ENCODE measurements at places on chromosomes 11 and 22.

DNA sequence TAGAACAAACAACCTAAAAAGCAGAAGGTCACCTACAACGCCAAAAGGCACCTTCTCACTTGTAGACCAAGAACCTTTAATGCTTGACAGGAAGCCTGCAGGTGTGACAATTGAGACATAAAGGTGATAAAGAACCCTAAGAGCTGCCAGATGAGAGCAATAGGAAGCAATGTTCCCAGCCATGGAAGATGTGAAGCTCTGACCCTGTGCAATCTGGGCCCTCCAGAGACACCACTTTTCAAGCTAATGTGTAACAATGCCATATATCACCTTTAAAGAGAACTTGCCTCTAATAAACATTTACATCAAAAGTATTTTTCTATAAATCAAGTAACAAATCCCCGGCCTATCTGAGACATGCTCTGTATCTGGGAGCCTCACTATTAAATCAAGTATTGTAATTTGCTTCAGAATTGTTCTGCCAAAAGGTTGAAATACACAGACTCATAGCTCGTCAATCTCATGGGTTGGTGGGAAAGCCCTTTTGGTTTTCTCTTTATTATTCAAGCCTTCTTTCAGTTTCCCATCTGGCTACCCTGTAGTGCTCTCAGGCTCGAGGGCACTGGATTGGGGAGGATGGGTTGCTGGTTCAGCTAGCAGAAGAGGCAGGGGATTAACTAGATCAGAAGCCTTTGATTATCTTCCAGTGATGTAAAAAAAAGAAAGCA is 368.9 kb downstream of the BUD13 start:
- DNase-seq, result no peak

DNA sequence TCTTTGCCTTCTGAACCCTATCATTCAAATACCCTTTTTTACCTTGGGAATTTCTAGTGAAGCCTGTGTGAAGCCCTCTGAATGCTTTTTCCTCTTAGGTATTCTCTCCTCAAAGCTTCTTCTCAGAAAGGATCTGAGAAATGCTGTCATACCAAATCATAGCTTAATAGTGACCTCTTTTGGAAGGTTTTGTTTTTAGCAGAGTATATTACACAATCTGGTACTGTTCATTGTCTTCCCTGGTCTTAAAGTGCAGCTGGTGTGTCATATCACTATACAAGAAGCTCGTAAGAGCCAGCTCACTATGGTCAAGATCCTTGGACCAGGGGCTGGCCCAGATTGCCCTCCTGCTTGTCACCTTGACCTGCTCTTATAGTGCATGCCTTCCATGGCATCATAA is 204.4 kb upstream of the ANO5 start:
- DNase-seq, result no peak

- no peak for DNase-seq
Observed at GRCh38 chr11:43871051-43871450, 9.6 kb upstream of the ALKBH3 start.

DNA sequence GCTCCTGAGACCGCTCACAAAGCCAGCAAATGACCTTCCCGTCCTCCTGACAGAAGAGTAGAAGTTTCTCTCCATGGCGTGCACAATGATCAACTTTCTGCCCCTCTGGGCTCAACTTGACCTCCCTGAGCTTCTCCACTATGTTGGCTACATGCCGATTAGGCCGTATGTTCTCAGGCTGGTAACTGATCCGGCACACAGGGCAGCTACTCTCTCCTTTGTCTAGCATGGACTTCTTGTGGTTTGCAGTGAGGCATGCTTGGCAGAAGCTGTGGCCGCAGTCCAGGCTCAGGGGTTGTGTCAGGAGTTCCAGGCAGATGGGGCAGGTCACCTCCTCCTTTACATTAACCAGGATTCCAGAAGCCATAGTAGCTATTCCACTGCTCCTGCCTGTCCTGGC is 5.1 kb downstream of the TRIM5 start:
- no peak for DNase-seq

GRCh38 chr11:84414920-84415319 is 1128.8 kb upstream of the CCDC90B start:
- DNase-seq, result no peak

DNA sequence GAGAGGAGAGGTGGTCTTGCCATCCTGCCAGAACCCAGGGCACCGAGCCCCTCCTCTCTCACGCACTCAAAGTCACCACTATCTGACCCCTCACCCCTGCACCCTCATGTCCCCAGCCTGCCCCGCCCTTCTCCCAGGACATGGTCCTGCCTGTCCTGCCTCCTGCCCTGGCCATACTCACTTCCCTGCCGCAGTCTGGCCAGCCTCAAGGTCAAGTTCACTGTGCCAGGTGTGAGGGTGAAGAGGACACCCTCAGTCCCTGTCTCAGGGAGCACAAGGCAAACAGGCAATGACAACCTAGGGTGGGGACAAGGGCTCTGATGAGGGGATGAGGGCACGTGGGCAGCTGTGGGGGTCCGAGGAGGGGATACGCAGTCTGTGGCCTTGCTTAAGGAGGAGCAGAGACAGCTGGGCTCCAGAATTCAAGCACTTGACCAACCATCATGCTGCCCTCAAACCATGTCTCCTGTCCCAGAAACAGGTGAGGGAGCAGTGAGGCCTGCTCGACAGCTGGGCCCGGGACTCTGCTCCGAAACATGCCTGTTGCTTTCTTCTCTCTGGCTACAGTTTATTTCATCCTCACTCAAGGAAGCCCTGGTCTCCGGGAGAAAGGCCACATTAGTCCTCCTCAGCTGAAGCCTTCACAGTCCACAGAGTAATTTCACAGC is 36.6 kb downstream of the PDGFB start:
- no peak for DNase-seq

- DNase-seq, result no peak
Observed at GRCh38 chr11:109363682-109364081, 58.3 kb upstream of the C11orf87 start.

GRCh38 chr11:46362156-46363030 is 15.1 kb downstream of the DGKZ start:
- DNase-seq, result no peak
